ENCODE measurements at places on chromosomes 2 and 18.

DNA sequence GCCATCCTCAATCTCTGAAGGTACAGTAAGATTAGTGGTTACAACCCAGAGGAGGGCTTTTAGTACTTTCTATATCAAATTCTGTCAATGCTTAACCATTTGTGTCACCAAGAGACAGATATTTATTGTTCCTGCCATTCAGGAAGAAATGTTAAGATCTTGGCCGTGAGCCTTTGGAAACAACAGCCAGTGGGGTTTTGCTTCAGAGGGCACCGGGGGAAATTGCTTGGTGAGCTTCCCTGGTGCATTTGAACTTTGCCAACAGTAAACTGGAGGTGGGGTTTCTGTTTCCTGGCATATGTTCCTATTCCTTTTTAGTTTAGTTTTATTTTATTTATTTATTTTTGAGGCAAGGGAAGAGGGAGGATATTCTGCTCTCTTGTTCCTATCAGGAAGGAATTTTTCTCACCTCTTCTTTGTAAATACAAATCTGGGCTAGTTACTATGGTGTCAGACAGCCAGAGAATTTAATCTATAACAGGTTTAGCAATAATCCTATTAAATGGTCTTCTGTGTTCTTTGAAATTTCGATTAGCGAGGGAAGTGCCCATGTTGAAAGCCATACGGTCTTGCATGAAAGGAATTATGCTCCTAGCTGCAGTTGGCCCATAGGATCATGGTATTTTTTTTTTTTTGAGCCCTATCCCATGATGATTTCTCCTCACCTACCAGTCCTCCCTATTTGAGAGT, 95.7 kb downstream of the MAIP1 start:
- DNase-seq: no peak

DNA sequence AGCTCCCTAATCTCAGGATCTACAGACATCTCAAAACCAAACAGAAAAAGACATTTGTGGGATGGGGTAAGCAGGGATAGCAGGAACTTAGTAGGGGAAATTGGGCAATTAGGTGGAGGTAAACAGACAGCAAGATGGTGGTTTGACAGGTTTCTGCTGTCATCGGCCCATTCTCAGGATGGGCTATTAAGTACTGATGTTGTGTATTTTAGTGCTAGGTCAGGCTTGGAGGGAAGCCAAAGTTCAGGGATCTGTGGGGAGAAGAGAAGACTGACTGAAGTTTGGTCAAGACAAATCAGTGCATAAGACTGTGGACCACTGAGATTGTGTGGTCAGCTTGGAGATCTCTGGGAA, 96.8 kb upstream of the THUMPD2 start:
- DNase-seq: peak; percentile 10

DNA sequence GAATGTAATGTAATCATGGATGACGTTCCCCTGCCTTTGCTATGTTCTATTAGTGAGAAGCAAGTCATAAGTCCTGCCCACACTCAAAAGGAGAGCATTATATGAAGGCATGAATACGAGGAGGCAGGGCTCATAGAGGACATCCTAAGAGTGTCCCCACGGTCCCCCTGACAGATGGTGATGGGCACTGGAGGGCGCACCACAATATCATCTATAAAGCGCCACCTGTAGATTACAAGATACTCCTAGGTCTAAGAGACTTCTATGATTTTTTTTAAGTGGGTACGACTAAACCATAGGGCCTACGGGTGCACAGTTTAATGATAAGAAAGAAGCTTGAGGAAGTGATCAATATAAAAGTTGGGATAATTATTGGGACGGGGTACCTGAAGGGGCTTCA, 131.0 kb downstream of the PAX3 start:
- no peak for DNase-seq

DNA sequence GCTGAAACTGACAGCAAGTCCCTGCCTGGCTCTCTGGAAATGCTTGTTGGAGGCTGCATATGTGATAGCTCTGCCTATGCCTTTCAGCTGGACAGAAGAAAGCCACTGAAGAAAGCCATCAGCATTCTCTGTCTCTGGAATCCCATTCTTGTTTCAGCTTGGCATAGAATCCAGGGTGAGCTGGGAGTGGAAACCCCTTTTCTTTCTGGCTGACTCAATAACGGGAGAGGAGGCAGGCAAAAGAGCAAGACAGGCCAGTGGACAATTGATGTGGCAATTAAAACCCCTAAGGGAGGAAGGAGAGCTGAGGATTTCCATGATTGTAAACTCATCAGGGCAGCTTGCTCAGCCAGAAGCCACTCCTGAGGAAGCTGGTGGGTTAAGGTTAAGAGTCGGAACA, 208.1 kb downstream of the CLIP4 start:
- DNase-seq: no peak

GRCh38 chr2:98027538-98027937, 31.8 kb upstream of the TMEM131 start:
- no peak for DNase-seq

- peak; percentile 69 for DNase-seq
Measured at GRCh38 chr2:235511187-235511661, 17.4 kb downstream of the AGAP1 start.

DNA sequence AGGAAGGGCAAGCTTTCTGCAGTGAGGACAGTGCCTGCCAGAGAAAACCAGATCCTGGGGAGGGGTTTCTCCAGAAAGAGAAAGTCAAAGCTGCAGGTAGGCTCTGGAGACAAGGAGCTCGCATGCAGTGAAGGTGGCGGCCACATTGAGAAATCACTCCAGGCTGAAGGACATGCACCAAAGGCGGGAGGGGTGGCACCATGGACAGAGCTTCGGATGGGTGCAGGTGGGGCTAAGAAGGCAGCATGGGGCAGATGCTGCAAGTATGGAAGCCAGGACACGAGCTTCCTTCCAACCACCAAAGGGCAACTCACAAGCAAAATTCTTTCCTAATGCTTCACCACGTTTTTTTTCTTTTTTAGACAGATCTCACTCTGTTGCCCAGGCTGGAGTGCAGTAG, 104.4 kb upstream of the SLC35G4 start:
- DNase-seq: no peak

DNA sequence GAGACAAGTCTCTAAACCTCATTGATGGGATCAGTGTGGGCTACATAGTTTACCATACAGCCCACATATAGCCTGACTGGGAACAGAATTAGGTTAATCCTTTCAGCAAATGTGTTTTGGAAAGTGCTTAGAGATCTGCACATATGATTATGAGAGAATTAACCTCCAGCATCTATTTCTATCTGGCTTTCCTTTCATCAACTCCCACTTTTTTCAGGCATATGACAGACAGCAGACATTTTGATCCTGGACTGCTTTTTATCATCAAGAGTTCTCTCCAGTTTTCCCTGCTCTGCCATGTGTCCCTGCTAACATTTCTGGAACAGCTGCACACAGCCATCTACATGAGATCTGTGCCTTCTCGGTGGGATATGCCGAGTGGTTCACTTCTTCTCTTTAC, 139.5 kb upstream of the LRP1B start:
- no peak for DNase-seq

GRCh38 chr2:234981197-234982095, 29.6 kb downstream of the SH3BP4 start:
- DNase-seq: peak; percentile 99

DNA sequence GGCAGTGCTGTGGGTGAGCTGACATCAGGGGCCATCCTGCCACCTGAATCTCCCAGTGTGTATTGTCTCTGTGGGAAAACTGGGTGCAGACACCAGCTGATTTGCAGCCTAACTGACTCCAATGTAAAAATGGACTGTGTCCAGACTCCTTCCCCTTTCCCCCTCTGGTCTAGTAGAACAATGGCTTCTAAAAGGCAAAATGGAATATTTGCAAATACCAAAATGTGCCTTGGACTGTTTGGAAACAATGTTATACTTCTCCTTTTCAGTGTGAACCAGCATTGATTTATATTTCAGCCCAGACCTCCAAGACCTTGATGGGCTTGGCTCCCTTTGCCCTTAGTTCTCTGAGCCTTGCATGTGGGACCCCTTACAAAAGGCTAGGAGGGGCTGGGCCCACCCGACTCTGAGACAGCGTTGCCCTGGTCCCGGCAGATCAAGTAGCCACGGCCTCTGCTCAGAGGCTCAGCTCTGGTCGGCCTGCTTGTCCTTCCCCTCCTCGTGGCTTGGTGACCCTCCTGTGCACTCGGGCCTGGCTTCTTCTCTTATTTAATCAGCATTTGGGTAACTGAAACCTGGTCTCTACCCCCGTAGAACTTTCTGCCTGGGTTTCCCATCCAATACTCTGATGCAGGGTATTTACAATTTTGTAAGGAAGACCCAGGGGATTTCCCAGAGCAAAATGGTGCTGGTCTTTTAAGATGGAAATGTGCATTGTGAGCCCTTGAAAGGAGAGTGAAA, 18.0 kb upstream of the ACKR3 start:
- DNase-seq: no peak

DNA sequence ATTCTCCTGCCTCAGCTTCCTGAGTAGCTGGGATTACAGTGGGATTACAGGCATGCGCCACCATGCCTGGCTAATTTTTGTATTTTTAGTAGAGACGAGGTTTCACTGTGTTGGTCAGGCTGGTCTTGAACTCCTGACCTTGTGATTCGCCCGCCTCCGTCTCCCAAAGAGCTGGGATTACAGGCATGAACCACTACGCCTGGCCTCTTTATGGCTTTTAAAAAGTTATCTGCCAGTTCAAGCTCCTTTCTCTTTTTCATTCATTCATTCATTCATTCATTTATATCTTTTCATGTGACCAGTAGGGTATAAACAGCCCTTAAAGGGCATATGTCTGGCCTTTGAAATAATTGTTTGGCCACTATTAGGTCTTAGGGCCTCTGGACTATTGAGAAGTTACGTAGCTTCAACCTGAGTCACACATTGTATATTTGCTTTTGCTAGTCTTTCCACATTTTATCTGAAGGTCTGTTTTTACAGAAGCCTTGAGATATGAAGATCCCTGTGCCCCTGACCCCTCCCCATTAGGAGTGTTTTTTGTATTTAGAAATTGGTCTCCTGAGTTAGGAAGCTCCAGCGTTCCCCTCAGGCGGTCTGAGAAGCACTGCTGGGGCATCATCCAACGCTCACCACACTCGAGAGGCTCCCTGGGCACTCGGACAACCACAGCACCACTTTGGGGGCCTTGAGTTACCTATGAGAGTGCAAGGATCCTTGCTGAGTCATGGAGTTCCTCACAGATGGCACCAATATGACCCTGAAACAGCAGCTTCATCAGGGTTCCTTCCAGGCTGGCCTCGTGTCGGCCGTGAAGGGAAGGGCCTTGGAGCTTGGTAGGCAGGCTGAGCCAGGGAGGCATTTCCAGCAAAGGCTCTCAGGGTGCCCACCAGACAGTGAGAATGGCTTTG, 21.8 kb downstream of the FZD5 start:
- DNase-seq: no peak

DNA sequence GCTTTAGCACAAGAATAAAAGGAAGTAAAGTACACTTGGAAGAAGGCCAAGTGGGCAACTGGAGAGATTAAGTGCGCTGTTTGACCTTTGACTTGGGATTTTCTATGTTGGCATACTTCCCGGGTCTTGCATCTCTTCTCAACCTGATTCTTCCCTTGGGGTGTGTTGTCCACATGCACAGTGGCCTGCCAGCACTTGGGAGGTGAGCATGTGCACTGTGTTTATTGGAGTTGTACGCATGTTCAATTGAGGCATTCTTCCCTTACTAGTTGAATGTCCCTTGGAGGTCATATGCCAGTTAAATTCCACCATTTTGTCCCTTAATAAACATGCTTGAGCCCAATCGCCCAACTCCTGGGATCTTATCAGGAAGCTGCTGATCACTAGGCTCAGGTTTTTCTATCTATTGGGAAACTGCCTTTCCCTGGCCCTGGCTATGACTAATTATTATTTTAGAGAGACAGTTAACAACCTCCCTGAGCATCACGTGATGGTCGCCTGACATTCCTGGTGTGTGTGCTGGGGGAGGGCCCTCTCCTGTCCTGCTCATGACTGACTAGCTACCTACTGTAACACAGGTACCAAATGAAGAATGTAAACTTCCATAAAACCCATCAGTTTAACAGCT, 62.5 kb upstream of the RAPGEF4 start:
- DNase-seq: peak; percentile 7

GRCh38 chr2:217016796-217017419, 157.0 kb upstream of the TNP1 start:
- DNase-seq: no peak

- DNase-seq: no peak
Measured at GRCh38 chr2:176175709-176176607, 12.5 kb upstream of the HOXD1 start.

GRCh38 chr2:26849056-26849999, 1.4 kb downstream of the DPYSL5 start:
- no peak for DNase-seq

DNA sequence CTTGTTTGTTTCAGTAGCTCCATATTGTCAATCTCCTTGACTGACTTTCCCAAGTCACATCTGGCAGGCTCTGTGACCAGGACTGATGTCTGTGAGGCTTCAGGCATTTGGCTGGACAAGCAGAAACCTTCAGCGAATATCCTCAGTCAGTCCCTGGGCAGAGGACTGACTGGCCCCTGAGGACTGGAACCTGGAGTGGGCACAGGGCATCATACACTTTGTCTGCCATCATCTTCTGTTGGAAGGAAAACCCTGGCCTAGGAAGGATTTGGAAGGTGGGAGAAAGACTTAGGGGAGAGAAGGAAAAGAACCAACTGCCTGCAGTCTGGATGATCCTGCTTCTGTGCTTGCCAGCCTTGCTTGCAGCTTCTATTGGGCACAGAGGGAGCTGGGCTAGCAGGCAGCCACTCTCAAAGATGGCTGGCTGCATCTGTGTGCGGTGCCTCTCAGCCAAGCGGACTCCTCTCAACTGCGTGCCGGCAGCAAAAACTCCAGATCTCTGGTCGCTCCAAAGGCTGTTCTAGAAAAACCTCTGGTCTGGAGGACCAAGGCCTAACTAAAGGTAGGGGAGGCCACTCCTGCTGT, 126.8 kb downstream of the MARCHF4 start:
- no peak for DNase-seq

- DNase-seq: no peak
Measured at GRCh38 chr2:18833941-18834340, 244.6 kb upstream of the NT5C1B start.

DNA sequence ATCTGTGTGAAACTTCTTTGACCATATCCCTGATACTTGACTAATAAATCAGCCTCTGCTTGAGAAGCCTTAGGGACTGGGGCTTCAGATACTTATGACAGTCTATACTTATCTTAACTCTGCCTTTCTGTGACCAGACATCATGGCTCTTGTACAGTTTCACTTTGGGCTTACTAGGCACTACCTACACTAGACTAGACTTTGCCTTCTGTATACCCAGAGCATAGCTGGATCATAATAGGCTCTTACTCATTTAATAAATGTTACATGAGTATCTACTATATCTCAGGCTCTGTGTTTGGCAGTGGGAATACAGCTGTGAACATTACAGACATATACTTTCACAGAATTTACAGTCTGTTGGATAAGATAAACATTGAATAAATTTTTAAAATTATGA, 9.0 kb downstream of the UGP2 start:
- no peak for DNase-seq
